Cerebellar nuclear complex (tissue), 1 donor: ENCODE measurements at places on chromosomes 13 and 19.

- no peak for DNase-seq
Observed at GRCh38 chr13:78382491-78382890, 220.9 kb downstream of the POU4F1 start.

DNA sequence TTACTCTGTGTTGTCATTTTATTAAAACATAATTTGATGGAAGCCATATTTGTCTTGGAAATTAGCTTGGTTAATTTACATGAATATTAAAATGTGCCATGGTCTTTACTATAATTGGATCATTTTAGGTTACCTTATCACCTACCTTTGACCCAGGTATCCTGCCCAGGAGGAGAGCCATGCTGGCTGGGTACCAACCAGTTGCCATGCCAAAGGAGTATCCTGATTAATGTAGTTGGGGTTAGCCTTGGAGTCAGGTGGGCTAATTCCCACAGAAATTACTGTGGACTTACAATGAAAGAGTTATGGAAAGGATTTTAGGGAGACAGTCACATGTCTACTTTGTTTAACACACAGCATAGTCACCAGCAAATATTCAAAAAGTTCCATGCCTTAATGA lies 32.0 kb downstream of the NDFIP2 start:
- DNase-seq = no peak

DNA sequence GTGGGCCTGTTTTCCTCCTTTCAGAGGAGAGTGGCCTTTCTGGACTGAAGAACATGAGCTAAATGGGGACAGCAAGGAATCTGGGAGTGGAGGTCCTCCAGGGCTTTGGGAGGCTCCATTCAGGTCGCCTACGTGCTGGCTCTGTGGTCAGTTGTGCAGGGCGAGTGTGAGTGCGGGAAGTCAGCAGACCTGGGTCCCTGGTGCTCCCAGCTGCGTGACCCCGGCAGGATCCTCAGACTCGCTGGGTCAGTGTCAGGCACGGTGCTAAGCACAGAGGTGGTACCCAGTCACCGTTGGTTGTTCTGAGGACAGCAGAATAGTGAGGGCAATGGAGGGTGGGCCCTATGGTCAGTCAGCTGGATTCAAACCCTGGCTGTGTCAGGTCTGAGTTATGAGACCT lies 85.8 kb downstream of the SIPA1L3 start:
- no peak for DNase-seq

DNA sequence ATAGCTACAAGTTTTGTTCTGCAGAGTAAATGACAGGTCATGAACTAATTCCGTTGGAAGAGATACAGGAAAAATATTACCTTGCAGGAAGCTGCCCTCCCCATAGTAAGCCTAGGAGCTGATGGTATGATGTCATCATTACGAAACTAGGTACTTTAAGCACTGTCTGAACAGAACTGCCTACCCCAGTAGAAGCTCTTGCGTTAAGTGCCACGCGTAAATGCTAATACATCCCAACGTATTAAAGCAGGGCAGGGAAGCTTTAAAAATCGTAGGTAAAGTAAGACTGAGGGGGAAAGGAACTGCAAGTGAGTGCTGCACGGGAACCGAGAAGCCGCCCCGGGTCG lies 572 bp downstream of the UGGT2 start:
- DNase-seq = no peak

- no peak for DNase-seq
Observed at GRCh38 chr19:42290523-42291434, 11.2 kb upstream of the PRR19 start.
